ENCODE measurements at places on chromosomes 5 and 9. TPM values are rescaled to one million over a fixed set of nuclear protein-coding genes. Genes with fewer than 3 reads are reported as not detected.

DNA sequence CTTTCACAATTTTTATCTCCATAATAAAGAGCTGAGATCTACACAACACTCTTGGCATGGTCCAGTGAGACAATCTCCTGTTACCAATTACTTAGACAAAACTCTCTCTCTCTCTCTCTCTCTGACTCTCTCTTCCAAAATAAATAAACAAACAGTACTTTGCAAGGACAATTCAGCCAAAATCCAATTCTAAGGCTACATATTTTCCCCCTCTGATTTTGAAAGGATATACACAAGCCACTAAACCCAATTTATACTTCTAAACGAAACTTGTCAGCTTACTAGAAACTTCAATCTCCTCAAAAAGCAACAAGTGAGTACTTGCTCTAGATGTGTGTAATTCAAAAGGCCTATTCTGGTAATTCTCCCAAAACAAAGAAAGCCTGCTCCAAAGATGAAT, 26.3 kb upstream of the TNPO1 start:
- no peak for DNase-seq

- no peak for DNase-seq
These were observed 364.7 kb upstream of the CD180 start for GRCh38 chr5:67561151-67561932.

The LCN6 gene
- 4.5 TPM for total RNA-seq

- no peak for DNase-seq
These were observed 710.4 kb downstream of the IRX1 start for GRCh38 chr5:4306057-4306456.

DNA sequence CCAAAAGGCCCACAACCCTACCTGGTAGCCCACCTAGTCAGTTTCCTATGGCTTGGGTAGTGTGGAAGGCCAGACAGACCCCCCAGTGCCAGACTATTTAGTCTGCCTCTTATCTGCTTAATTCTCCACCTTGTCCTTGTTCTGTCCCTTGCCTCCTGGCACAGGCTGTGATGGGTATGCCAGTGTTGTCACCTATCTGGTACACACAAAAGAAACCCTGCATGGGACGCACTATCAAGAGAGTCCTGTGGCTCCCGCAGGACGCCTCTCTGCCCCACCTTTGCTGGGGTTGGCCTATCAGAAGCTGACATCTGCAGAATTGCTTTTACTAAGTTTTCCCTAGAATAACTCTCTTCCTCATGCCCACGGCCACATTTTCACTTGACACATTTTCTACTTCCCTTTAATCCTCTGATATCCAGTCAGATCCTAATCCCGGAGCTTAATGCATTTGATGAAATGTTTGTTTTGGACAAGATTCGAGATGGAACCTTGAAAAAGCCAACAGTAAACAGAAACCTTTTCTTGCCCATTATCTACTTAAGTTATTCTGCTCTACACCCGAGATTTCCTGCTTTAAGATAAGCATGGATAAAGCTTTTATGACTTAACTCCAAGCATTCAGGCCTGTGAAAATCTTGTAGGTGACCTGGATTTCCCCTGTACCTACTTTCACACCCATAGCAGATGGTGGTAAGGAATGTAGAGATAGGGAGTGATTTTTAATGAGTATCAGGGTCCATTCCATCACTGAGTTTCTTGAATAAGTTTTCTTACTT, 468.5 kb downstream of the ZNF608 start:
- DNase-seq = no peak

GRCh38 chr5:149600932-149601331, 19.6 kb downstream of the ARHGEF37 start:
- no peak for DNase-seq

The FOXD4L5 gene
- 0.11 TPM for total RNA-seq

The PTCD2 gene
- total RNA-seq = 17.3 TPM

DNA sequence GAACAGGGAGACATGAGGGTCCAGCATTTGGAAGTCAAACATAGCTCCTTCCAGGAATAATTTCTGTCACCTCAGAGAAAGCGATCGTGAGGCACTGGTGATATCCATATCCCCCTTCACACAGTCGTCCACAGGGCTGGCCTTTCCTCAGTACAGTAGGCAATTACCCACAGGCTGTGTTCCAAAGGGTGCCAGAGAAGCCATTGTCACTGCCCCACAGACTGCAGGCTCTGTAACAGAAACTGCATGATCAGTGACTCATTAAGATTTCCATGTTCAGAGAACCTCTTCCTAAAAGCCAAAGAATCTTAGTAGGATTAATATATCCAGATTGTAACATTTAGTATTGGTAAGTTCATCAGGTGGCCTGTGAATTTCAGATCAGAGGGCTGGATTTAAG, 127.6 kb downstream of the RPS23 start:
- no peak for DNase-seq

The ADAMTSL1 gene
- 2.1 TPM for total RNA-seq

The TEK gene
- total RNA-seq = 21.0 TPM

DNA sequence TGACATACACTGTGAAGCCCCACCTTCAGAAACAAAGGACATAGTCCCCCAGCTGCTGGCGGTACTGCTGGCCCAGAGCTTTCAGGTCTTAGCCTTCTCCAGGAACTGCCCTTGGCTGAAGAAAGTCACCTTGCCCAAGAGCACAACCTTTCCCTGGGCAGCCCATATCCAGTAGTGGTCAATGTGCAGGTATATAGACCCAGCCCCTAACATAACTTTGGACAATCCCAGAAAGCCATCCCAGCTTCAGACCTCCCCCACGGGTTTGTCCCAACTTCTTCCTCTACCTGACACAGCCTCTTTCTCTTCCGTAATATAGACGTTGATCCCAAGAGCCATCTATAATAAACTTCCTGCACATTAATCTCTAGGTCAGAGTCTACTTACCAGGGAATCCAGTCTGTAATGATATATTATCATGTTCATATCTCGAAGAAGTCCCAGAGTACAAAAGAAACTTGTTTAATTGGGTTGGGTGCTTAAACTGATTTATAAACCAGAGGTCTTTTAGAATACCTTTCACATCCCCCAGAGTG, 157.4 kb downstream of the SNCAIP start:
- no peak for DNase-seq

The RALGPS1 gene
- 21.8 TPM for total RNA-seq

GRCh38 chr5:178468196-178468685, 122.0 kb downstream of the COL23A1 start:
- DNase-seq = no peak

The CDH18 gene
- not detected for total RNA-seq

DNA sequence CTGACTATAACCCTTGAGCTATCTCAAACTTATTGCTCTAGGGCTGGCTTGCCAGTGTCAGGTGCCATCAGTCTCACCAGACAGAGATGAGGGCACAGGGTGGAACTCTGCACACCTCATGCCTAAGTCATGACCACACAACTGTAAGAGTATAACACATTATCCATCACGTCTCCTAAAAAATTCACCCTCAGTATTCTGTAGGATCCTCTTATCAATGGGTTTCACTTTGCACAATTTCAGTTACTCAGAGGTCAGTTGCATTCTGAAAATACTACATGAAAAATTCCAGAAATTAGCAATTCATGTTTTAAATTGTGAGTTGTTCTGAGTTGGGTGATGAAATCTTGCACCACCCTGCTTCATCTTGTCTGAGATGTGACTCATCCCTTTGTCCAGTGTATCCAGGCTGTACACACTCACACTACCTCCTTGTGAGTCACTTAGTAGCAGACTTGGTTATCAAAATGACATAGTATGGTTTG, 690.9 kb upstream of the CDH18 start:
- no peak for DNase-seq

The TNFSF15 gene
- total RNA-seq = 0.03 TPM

The IARS1 gene
- total RNA-seq = 69.5 TPM

The CATSPER3 gene
- total RNA-seq = 0.54 TPM

GRCh38 chr9:133758228-133758627, 20.1 kb upstream of the SARDH start:
- peak; percentile 53 for DNase-seq

- no peak for DNase-seq
These were observed 206.7 kb downstream of the FAM114A2 start for GRCh38 chr5:153831973-153832372.

DNA sequence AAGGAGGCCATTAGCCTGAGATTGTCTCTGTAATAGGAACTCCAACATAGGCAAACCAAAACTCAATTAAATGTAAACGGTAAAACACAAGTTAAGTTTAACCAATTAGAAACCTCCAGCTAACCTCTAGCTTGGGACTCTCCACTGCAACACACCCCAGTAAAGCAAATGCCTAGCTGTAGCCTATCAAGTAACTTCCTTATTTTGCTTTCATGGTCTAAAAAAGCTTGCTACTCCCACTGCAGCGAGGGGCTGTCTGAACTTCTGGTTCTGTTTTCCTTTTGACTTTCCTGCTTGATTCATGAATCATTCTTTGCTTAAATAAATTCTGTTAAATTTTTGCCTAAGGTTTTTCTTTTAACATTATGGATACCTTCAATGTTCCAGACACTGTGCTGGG, 24.4 kb upstream of the C5orf46 start:
- no peak for DNase-seq

GRCh38 chr9:116160676-116161571, 7.3 kb downstream of the PAPPA start:
- DNase-seq = no peak

The PCDHGC5 gene
- 6.1 TPM for total RNA-seq
